ENCODE measurements at places on chromosomes 13 and 19.

GRCh38 chr13:92265408-92265807, 867.0 kb downstream of the GPC5 start:
- DNase-seq: no peak

DNA sequence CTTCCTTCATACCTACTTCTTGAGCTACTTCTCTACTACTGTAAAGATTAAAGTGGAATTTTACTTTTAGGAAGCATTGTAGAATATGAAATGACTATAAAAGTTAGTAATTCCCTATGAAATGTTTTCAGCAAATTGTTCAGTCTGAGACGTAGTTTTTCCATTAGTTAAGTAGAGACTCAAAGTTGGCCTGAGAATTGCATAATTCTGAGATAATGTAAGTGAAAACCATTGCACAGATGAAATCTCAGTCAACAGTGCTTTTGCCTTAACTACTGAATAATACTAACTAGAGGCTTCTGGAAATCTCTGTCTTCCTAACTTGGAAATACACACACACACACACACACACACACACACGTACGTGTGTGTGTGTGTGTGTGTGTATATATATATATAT, 125.9 kb downstream of the FGF14 start:
- no peak for DNase-seq

- peak; percentile 76 for DNase-seq
Measured at GRCh38 chr19:45645631-45646344, 6.6 kb upstream of the EML2 start.

DNA sequence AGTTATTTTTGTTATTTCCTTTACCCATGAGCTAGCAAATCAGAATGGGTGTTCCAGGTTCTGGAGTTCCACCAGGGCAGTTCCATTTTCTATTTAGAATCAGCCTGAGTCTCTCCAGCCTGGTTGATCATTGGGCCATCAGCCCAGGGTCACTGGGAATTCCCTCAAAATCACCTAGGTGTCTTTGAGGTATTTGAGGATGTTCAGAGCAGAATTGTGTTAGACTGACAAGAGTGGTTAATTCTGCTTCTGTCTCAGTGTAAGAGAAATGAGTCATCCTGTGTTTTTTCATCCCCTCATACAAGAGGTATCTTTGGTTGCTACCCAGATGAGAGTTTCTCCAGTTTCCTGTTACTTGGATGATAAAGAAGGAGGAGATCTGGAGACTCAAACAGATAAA, 11.7 kb downstream of the ZNF66 start:
- DNase-seq: no peak

- DNase-seq: no peak
Measured at GRCh38 chr19:40423938-40424337, 1.9 kb downstream of the SERTAD1 start.

DNA sequence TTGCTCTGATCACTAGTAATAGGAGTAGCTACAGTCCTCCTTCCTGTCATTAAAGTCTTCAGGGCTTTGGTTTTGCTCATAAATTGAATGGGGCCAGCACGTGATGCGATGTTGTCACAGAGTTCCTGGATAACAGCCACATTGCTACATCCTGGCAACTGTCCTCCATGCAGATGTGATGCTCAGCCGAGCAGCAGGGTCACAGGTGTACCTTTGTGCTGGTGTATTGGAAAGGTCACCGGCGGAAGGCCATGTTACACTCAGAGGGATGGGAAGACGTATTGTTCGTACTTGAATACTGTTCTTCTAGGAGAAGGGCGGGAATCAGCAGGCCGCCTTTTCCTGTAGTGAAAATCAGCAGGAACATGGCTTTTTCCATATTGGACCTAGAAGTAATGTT, 713.8 kb upstream of the GPC6 start:
- no peak for DNase-seq

GRCh38 chr13:112495465-112495864, 92.5 kb downstream of the TUBGCP3 start:
- DNase-seq: no peak

DNA sequence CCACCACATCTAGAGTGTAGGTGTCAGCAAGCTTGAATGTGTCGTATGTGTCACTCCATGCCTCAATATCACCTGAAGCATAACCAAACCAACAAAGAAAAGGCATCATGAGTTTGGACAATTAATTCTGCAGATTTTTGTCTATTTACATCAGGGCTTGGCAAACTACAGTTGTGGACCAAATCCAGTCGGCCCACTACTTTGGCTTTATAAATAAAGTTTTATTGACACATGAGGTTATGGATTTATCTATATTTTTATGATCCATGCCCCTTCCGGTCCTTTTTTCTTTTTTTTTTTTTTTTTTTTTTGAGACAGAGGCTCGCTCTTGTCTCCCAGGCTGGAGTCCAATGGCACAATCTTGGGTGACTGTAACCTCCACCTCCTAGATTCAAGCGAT, 9.2 kb upstream of the CABP5 start:
- DNase-seq: no peak

DNA sequence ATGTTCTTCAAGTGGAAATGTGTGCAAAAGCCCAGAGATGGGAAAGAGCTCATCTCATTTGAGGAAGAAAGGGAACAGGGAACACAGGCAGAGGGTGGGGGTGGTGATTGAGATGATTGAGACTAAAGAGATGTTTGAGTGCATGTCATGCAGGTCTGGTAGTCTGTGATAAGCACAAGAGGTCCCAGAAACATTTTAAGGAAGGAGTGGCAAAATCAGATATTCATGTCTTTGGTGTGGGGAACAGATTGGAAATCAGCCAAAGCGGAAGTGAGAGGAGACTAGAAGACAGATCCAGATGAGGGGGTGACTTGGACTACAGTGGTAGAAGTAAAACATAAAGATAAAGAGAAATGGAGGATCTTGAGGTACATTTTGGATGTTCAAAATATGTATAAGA, 39.4 kb upstream of the DACH1 start:
- DNase-seq: no peak

DNA sequence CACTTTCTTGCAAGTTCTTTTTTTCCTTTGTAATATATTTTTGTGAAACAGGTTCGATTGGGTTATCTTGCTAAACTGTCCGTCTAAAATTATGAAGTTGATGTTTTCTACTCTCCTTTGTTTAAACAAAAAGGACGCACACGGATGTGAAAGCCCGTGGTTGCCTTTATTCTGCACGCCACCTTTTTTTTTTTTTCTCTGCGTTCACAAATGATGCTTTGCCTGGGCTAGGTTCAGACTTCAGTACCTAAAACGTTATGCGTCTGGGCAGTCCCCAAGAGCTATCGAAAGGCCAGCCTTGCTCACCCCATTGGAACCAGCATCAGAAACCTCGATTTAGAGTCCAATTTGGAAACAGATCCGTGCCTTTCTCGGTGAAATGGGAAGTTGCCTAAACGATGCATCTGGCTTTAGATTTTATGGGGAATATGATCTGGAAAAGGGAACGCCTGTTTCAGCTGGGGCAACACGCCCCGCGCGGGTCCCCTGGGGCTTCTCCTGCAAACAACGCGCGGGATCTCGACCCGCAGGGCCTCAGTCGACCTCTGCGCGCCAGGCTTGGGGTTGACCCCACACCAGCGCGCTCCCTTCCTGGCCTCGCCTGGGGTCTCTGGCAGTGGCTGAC, 113.9 kb downstream of the KCNRG start:
- no peak for DNase-seq

DNA sequence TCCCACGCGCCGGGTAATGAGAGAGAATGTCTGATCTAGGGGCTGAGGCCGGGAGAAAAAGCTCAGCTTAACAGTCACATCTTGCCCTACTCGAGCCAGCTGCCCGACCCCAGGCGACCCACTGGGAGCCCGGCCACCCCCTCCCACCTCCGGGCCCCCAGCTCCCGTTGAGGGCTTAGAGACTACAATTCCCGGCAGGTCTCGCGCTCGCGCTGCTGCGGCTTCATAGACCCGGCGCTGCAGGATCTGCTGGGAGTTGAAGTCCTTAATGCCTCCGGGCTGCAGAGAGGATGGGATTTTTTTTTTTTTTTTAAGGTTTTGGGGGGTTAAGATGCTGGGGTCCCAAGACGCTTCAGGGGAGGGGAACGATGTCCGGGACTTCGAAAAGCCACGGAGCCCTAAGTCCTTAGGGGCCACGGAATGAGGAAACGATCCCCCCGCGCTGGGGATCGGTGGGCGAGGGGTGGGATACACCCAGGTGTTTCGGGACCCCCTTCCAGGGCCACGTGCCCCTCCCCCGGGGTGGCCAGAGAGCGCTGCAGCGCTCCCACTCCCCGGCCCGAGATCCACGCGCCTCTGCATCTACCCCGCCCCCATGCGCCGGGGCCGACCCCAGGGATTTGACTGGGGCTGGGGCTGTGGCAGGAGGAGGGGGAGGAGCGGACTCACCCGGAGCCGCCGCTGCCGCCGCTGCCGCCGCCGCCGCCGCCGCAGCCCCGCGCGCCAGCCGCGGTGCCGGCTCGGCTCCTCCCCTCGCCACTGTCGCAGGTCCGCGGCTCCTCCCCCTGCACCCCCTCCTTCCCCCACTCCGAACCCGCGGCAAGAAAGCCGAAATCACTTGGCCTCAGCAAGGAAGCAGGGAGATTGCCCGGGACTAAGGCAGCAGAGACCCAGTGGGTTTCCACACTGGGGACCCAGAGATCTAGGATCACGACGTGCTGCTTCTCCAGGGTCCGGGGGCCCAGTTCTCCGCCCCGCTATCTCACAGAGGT, at the start of gene SYT3:
Gene SYT3, minus strand, starts transcription at position 761 of the 992 bp plus-strand sequence. CDS start 2,470 bp downstream, outside the sequence.
- DNase-seq: no peak

- no peak for DNase-seq
Measured at GRCh38 chr19:33748231-33748630, 48.4 kb upstream of the KCTD15 start.

DNA sequence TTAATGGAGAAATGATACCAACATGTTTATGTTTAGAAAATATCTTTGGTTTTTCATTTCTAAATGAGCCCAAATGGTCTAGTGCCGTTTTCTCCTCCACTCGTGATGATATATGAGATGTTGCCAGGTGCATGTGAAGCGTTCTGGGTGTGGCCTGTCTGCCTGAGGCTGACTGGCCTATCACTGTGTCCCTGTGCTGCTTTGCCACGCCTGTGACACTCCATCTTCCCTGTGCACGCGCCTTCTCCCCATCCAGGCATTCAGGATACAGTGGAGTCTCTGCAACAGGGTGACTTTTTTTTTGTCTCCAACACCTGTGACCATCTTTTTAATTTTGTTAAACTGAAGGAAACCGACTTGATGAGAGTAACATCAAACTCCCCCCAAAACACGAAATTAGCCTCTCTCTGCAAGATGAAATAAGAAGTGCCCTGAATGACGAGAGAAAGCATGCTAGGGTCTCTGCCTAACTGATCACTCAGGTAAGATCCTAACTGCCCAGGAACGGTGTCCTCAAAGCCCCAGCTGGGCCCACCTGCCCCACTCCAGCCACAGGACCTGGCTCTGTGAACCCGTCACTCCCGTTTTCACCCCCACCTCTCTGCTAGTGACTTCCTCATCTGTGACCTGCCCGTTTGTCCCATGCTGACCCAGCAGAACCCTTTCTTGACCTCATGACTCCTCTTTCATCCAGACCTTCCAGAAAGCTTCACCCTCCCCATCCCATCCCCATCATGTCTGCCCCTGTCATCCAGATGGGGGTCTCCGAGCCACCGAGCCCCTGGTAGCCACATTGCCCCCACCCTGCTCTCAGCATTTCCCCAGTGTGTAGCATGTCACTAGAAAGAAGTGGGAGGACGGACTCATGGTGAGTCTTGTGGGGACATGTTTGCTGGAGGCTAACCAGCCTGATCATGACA, 33.2 kb upstream of the TFDP1 start:
- no peak for DNase-seq

- DNase-seq: no peak
Measured at GRCh38 chr19:2101417-2102335, 5.0 kb downstream of the IZUMO4 start.

- DNase-seq: no peak
Measured at GRCh38 chr13:47521890-47522487, 479.1 kb downstream of the SUCLA2 start.

GRCh38 chr19:49210108-49210900, 52.7 kb downstream of the TRPM4 start:
- peak; percentile 18 for DNase-seq

DNA sequence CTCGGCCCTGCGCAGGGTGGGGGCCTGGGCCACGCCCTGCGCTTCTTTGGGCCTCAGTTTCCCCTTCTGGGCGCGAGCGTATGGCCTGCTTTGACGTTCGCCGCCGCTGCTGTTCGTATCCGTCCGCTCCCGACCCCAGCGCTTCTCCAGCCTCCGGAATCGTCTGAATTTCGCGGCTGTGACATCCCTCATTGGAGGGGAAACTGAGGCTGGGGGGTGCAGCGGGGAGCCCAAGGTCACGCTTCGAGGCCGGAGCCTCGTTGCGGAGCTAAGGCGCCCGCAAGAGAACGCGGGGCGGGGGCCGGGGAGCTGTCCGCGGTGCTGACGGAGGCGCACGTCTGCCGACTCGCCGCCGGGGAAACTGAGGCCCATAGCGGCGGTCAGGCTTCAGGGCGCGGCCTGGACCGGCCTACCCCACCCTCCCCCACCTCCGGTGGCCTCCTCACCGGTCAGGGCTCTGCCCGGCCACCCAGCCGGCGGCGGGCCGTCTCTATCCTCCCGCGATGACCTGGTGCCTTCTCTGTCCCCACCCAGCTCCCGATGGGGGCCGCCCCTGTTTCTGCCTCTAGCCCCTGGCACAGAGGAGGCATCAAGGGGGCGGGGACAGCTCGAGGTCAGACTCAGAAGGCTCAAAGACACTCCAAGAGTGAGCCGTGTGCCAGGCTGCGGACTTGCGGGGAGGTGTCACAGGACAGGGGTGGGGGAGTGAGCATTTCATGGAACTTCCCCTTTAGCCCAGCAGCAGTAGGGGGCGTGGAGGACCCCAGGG, 3.0 kb upstream of the APC2 start:
- DNase-seq: no peak

- DNase-seq: no peak
Measured at GRCh38 chr13:33940256-33940655, 122.3 kb downstream of the RFC3 start.

DNA sequence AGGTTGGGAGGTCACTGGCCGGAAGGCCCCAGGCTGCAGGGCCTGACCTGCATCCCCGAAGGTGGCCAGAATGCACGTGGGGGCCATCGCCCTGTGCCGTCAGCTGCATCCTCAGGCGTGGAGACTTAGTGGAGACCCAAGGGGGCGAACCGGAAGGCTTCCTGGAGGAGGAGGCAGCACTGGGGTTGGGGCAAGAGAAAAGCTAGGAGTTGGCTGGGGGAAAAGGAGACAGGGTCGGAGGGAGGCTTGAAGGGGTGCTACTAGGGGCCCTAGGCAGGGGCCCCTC, 1.4 kb upstream of the YJEFN3 start:
- DNase-seq: no peak

- no peak for DNase-seq
Measured at GRCh38 chr13:43482641-43483040, 304.1 kb downstream of the ENOX1 start.

- DNase-seq: no peak
Measured at GRCh38 chr13:113016526-113017295, 47.7 kb downstream of the MCF2L start.

GRCh38 chr19:46513461-46514236, 18.0 kb upstream of the PNMA8B start:
- DNase-seq: peak; percentile 52

DNA sequence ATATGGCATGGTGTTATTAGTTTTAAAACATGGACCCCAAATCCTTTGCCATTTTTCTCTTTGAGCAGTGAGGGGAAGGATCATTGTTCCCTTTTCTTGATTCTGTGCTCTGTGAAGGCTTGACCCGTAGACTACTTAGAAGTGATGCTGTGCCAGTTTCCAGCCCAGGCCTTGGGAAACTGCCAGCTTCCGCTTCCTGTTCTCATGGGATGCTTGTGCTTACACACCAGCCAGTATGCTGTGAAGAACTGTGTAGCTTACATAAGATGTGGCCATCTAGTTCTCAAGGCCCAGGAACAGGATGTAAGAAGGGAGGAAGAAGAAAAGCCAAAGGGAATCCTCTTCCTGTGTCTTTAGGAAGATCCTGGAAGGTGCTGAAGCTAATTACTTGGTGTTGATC, 180.9 kb downstream of the PCCA start:
- peak; percentile 19 for DNase-seq

Data from fibroblast of skin of left biceps (primary cell).